ENCODE measurements at places on chromosomes 1 and 21. TPM values are rescaled to one million over a fixed set of nuclear protein-coding genes. Genes with fewer than 3 reads are reported as not detected.

The ALG14 gene
- 4.0 TPM for total RNA-seq

The LORICRIN gene
- not detected for total RNA-seq

The LRRC71 gene
- total RNA-seq: 0.30 TPM

The RGS8 gene
- total RNA-seq: 6.8 TPM

The FCRL6 gene
- total RNA-seq: not detected

The LCE4A gene
- total RNA-seq: not detected

The MXRA8 gene
- total RNA-seq: 40.6 TPM

The CLCA1 gene
- 0.10 TPM for total RNA-seq

The LHX4 gene
- 1.3 TPM for total RNA-seq

The EXO5 gene
- 10.6 TPM for total RNA-seq

- H3K27ac ChIP-seq: no peak overlapping the region
- peaks cover 24% of the 10 kb centered on the region for H3K4me1 ChIP-seq
- no peak for DNase-seq
- H3K4me3 ChIP-seq: no peak overlapping the region
Measured at GRCh38 chr1:58887059-58887458, 103.2 kb upstream of the JUN start.

DNA sequence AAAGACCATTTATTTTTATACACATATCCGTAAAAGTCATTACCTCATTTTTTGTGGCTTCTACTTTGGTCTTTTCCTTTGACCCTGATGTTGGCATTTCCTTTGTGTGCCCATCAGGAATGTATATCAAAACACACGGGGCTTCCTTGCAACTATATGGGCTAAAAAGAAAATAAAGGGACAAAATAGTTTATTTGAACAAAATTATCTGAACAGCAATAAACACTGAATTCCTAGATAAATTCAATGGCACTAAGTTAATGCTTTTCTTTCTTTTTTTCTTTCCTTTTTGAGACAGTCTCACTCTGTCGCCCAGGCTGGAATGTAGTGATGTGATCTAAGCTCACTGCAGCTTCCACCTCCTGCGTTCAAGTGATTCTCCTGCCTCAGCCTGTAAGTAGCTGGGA is 45.2 kb downstream of the EPRS1 start:
- H3K27ac ChIP-seq: no peak overlapping the region
- DNase-seq: no peak
- H3K27me3 ChIP-seq: no peaks in the 10 kb centered on the region
- H3K4me3 ChIP-seq: no peak overlapping the region
- no peaks in the 10 kb centered on the region for H3K4me1 ChIP-seq
- peaks cover 13% of the 10 kb centered on the region for H3K36me3 ChIP-seq

- peaks cover 29% of the 10 kb centered on the region for H3K4me1 ChIP-seq
- no peak overlapping the region for H3K4me3 ChIP-seq
- no peaks in the 10 kb centered on the region for H3K27me3 ChIP-seq
- DNase-seq: no peak
- H3K27ac ChIP-seq: no peak overlapping the region
Measured at GRCh38 chr1:36377791-36378492, 7.8 kb downstream of the STK40 start.

- H3K4me1 ChIP-seq: peaks cover 18% of the 10 kb centered on the region
- H3K27me3 ChIP-seq: peaks cover 4% of the 10 kb centered on the region
- H3K27ac ChIP-seq: no peak overlapping the region
- DNase-seq: no peak
- H3K36me3 ChIP-seq: no peaks in the 10 kb centered on the region
- H3K4me3 ChIP-seq: no peak overlapping the region
Measured at GRCh38 chr1:211331011-211331709, 4.5 kb downstream of the TRAF5 start.

DNA sequence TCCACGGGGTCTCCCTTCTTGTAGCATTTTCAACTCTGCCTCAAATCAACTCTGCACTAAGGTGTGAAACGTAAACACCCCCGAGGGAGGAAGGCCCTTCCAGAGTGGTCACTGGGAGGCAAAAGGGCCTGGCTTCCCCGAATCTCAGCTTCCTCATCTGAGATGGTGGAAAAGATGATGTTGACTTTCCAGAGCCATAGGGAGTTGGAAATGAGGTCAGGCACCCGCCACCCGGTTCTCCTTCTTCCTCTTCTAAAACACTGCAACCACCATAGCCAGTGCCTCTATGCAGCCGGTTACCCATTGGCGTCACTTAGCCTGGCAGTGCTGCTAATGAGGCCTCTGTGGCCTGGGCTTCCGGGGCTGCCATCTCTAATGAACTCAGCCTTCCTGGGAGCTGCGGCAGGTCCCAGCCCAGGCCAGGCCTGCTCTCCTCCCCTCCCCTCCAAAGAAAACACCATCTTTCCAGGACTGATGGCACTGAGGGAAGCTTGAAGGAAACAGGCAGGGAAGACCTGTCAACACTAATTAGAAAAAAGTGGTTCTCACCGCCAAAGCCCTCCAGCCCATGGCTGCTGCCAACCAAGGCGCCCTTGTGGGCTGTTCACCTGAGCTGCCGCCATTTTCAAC is 175.0 kb downstream of the KAZN start:
- no peaks in the 10 kb centered on the region for H3K36me3 ChIP-seq
- no peak for DNase-seq
- H3K27me3 ChIP-seq: no peaks in the 10 kb centered on the region
- H3K27ac ChIP-seq: no peak overlapping the region
- H3K4me1 ChIP-seq: peaks cover 7% of the 10 kb centered on the region

DNA sequence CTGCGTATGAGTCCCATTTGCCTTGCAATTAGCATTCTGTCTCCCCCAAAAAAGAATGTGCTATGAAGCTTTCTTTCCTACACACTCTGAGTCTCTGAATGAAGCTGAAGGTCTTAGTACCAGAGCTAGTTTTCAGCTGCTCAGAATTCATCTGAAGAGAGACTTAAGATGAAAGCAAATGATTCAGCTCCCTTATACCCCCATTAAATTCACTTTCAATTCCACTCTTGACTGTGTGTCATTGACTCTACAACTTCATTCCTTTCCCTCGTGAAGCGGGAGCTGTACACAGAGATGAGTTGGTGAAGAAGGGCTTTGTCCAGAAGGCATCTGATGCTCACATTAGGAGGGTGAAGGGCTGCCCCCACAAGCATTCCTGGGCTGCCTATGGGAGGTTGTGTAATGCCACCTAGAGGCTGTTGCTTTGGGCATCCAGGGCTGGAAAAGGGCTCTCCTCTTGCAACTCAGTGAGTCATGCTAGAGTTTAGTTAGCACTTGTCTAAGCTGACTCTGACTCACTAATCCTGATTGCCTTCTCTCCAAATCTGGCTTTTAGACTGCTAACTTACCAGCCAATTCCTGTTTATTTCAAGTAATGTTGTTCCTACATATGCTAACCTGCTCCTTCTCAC is 1.8 kb downstream of the SPRR1B start:
- H3K4me1 ChIP-seq: no peaks in the 10 kb centered on the region
- H3K27me3 ChIP-seq: no peaks in the 10 kb centered on the region
- no peak overlapping the region for H3K4me3 ChIP-seq
- H3K36me3 ChIP-seq: no peaks in the 10 kb centered on the region
- no peak overlapping the region for H3K27ac ChIP-seq
- DNase-seq: no peak

GRCh38 chr1:210292231-210292871 is 36.4 kb upstream of the HHAT start:
- peak; percentile 43 for DNase-seq
- H3K27me3 ChIP-seq: no peaks in the 10 kb centered on the region
- H3K4me3 ChIP-seq: peak overlapping the region; percentile 45
- H3K4me1 ChIP-seq: peaks cover 29% of the 10 kb centered on the region

DNA sequence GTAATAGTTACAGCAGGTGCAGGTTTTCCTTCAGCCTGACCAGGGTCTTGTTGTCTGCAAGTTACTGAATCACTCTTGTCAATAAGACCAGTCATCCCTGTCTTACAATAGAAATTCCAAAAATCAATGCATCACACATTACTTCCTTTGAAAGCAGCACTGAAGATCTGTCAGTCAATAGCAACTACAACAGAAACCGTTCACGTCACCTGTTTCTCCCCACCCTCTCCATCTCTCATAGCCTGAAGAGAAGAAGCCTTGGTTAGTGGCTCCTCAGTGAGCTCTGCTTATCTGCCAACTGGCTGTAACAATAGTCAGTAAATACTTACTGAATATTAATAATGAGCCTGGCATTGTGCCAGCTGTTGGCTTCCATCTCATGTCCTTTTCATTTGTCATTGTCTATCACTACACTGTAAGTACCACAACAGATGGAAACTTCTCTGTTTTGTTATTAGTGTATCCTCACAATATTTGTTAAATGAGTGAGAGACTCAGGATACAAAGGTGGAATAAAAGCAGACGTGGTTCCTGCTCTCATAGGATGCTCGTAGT is 195.2 kb downstream of the S1PR1 start:
- no peak for DNase-seq
- no peak overlapping the region for H3K27ac ChIP-seq
- no peak overlapping the region for H3K4me3 ChIP-seq
- no peaks in the 10 kb centered on the region for H3K4me1 ChIP-seq
- H3K36me3 ChIP-seq: no peaks in the 10 kb centered on the region

GRCh38 chr21:38183961-38184360 is 72.8 kb upstream of the KCNJ15 start:
- no peaks in the 10 kb centered on the region for H3K4me1 ChIP-seq
- H3K4me3 ChIP-seq: no peak overlapping the region
- no peak for DNase-seq
- H3K36me3 ChIP-seq: no peaks in the 10 kb centered on the region
- no peaks in the 10 kb centered on the region for H3K27me3 ChIP-seq
- no peak overlapping the region for H3K27ac ChIP-seq

DNA sequence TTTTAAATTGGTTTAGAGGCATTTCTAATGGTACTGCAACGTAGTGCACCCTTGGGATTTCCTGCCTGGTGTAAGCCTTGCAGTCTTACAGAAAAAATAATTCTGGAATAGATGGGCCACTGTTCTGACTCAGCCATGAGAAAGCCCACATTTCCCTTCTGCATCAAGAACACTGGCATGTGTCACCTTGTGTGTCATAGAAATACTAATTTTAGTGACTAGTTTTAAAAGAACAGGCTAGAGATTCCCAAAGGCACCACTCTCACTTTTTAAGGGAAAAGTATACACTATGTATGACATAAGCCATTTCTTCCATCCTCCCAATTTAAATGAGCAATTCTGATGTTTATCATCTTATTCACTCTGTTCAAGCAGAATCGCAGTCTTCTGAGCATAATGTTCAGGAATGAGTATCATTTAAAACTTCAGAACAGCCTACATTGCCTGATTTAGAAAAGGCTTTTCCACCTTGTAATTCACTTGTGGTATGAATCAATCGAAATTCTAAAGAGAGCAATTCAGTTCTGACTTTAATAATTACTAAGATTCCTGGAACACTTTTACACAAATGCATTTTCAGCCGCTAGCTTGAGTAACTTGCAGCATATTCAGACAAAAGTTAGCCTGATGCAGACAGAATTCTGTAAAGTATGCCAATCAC is 18.8 kb downstream of the RGS13 start:
- no peaks in the 10 kb centered on the region for H3K4me1 ChIP-seq
- H3K36me3 ChIP-seq: no peaks in the 10 kb centered on the region
- DNase-seq: no peak
- H3K4me3 ChIP-seq: no peak overlapping the region
- H3K27me3 ChIP-seq: no peaks in the 10 kb centered on the region
- H3K27ac ChIP-seq: no peak overlapping the region

DNA sequence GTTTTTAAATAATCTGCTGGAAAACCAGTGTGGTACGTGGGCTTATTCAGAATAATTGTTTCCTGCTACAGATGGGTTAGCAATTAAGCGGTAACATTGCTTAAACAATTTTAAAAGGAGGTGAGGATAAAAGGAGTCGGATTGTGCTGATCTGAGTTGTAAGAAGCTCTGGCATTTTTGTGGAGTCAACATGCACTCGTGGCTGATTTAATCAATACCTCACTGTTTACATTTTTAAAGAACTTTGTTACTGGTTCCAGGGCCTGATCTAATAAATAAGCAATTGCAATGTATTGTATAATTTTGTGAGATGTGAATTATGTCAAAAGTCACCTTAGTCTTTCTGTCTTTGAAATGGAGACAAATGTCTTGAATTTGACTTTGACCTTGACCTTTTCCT is 474.0 kb downstream of the SETD4 start:
- H3K27me3 ChIP-seq: no peaks in the 10 kb centered on the region
- H3K4me1 ChIP-seq: no peaks in the 10 kb centered on the region
- H3K36me3 ChIP-seq: no peaks in the 10 kb centered on the region
- no peak for DNase-seq

DNA sequence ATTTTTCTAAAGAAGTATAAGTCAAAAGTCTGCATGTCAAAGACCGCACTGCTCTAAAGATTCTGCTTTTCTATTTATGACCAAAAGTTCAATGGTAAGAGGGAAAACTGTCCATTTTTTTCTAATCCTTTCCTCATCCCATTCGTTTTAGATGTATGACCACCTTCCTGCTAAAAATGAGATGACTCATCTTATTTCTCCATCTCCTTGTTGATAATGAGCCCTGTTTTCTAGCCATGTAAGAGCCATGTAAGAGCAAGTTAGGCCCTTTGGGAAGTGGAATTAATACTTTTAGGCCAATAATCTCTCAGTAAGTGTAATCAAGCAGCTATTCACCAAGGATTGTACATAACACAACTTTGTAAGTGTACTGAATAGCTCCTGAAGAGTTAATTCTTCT is 475.6 kb upstream of the B3GALT2 start:
- H3K4me1 ChIP-seq: no peaks in the 10 kb centered on the region
- H3K27me3 ChIP-seq: no peaks in the 10 kb centered on the region
- no peak overlapping the region for H3K27ac ChIP-seq
- no peak for DNase-seq

DNA sequence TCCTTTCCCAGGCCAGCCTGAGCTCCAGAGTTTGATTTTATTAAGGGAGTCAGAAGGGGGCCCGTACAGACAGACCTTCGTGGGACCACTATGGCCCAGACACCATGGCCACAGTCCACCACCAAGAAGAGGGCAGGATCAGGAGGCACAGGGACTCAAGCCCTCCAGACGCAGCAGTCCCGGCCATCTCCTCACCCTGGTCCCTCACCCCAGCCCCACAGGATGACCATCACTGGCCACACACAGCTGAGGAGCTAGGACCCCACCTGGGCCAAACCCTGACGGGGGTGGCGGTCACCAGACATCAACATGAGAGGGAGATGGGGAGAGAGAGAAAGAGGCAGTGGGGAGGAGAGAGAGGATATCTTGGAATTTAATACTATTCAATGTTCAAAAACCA is 29.2 kb upstream of the AGPAT3 start:
- H3K27ac ChIP-seq: no peak overlapping the region
- H3K36me3 ChIP-seq: peaks cover 3% of the 10 kb centered on the region
- H3K4me1 ChIP-seq: peaks cover 16% of the 10 kb centered on the region
- H3K4me3 ChIP-seq: no peak overlapping the region

DNA sequence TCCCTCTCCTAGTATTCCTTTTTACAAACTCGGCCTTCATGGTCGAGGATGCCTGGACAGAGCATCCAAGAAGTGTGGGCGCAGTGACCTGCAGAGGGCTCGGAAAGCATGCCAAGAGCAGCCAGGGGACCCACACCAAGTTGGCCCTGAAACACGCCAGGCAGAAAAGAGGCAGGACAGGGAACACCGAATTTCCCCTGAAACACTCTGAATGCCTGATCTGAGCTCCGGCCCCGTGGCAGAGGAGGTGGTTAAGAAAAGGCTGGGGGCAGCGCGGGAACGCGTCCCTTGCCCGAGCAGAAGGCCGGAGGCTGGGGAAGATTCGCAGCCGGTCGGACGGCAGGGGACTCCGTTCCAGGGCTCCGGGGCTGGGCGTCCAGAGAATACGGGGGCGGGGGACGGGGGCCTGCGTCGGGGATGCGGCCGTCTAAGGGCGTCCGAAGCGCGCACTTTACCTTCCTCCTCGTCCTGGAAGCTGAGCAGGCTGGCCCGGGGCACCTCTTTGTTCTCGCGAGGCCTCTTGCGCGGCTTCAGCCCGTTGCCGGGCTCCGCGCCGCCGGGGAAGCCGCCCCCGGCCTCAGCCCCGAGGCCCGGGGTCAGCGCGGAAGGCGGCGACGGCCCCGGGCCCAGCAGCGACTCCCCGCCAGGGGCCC is 558 bp downstream of the PAXBP1 start:
- no peaks in the 10 kb centered on the region for H3K27me3 ChIP-seq
- H3K4me1 ChIP-seq: peaks cover 2% of the 10 kb centered on the region
- peak overlapping the region; percentile 73 for H3K4me3 ChIP-seq
- peak overlapping the region; percentile 87 for H3K27ac ChIP-seq
- no peak for DNase-seq
